Fibroblast of the conjunctiva (primary cell): ENCODE measurements at places on chromosomes 16 and 17.

GRCh38 chr17:66984730-66985129 lies 20.2 kb downstream of the CACNG4 start:
- DNase-seq, result no peak

DNA sequence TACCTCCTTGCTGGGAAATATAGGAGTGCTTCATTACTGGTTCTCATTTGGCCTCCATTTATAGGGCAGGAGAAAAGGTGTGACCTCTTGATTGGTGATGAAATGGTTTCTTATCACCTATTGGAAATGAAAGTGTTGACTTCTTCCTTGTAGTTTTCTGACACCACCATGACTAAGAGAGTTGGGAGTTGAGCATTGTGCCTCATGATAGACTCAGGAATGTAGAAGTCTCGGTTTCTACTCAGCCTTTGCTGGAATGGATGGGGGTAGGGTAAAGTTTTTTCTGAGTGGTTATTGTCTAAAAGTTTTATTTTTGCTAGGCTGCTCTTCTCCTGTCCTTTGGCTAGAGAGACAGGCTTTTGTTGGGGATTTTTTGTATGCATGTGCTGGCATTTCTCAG lies 117.4 kb downstream of the PHKB start:
- no peak for DNase-seq

DNA sequence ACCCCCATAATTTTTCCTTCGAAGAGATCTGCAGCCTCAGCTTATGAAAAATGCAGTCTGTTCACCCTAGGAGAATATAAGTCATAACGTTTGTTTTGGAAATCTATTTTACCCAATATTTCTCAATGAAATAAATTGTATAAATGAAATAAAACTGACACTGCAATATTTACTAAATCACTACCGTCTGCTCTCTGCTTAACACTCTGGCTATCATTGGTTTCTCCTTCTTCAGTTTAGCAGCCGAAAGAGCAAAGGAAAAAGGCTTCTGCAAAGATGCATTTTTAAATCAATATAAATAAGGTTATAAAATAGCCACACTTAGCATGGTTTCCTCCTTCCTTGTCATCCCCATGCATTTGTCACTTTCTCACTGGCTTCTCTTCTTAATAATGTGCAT lies 148.2 kb downstream of the SNX11 start:
- DNase-seq, result no peak

DNA sequence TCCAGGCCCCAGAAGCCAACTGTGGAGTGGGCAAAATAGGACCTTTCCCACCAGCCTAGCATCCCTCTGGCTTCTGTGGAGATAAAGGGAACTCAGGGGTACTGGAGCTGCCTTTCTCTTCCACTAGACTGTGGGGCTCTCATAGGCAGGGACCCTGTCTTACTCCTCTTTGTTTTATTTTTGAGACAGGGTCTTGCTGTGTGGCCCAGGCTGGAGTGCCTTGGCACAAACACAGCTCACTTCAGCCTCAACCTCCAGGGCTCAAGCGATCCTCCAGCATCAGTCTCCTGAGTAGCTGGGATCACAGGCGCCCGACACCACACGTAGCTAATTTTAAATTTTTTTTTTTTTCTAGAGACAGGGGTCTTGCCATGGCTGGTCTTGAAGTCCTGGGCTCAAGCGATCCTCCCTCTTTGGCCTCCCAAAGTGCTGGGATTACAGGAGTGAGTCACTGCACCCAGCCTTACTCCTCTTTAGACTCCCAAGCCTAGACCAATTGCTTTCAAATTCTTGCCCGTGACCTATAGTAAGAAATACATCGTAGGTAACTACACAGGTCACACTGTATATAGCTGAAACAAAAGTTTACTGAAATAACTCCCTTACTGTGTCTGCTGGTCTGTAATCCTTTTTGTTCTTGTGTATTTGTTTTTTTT lies 2.6 kb downstream of the RAI1 start:
- no peak for DNase-seq

GRCh38 chr17:35521150-35521549 lies 16.3 kb downstream of the SLFN12L start:
- DNase-seq, result no peak

GRCh38 chr16:89175280-89176146 lies 4.0 kb downstream of the CDH15 start:
- no peak for DNase-seq
